ENCODE measurements at places on chromosomes 3 and 15. TPM values are rescaled to one million over a fixed set of nuclear protein-coding genes. Genes with fewer than 3 reads are reported as not detected.

The ARPP21 gene
- 1.1 TPM for polyA plus RNA-seq

The STRIT1 gene
- 2.5 TPM for polyA plus RNA-seq

The MAP2K5 gene
- 34.3 TPM for polyA plus RNA-seq

The LRRC3B gene
- 24.2 TPM for polyA plus RNA-seq

The SH2D7 gene
- 5.0 TPM for polyA plus RNA-seq

The IL1RAP gene
- 2.1 TPM for polyA plus RNA-seq

The CCDC13 gene
- polyA plus RNA-seq = 23.0 TPM

The SEMA7A gene
- polyA plus RNA-seq = 80.7 TPM

The RYR3 gene
- 4.4 TPM for polyA plus RNA-seq

The CASR gene
- 0.30 TPM for polyA plus RNA-seq

The SIDT1 gene
- 5.0 TPM for polyA plus RNA-seq

The TBC1D2B gene
- polyA plus RNA-seq = 28.9 TPM

The UROC1 gene
- 0.34 TPM for polyA plus RNA-seq

The PCSK6 gene
- polyA plus RNA-seq = 43.9 TPM

The CPB1 gene
- 2.3 TPM for polyA plus RNA-seq

The PLCB2 gene
- 13.6 TPM for polyA plus RNA-seq

The KIF15 gene
- 16.7 TPM for polyA plus RNA-seq

The ATP2C1 gene
- 51.0 TPM for polyA plus RNA-seq

The PIF1 gene
- polyA plus RNA-seq = 3.4 TPM

The UMPS gene
- 20.0 TPM for polyA plus RNA-seq

The GRIP2 gene
- polyA plus RNA-seq = 3.2 TPM

The SLC22A13 gene
- polyA plus RNA-seq = 1.1 TPM

The BBS4 gene
- 48.7 TPM for polyA plus RNA-seq

The C2CD4B gene
- polyA plus RNA-seq = 0.26 TPM

The CPEB1 gene
- polyA plus RNA-seq = 60.8 TPM

The PPP1R14D gene
- not detected for polyA plus RNA-seq

The WDR49 gene
- 0.83 TPM for polyA plus RNA-seq

The FBN1 gene
- polyA plus RNA-seq = 77.1 TPM

The FEM1B gene
- 122 TPM for polyA plus RNA-seq

The SIAH2 gene
- 17.5 TPM for polyA plus RNA-seq

The TMC3 gene
- 0.26 TPM for polyA plus RNA-seq

The CMTM8 gene
- polyA plus RNA-seq = 1.8 TPM

The AHSG gene
- 1.5 TPM for polyA plus RNA-seq

Measured in testis (tissue), 5 donors.